Lung microvascular endothelial cell (primary cell): ENCODE measurements at places on chromosomes 11 and 22. TPM values are rescaled to one million over a fixed set of nuclear protein-coding genes. Genes with fewer than 3 reads are reported as not detected.
A peak's percentile ranks its signal among the peaks of the same experiment; 100 is the strongest.

GRCh38 chr22:22882033-22882717 is 5.4 kb upstream of the IGLL5 start:
- DNase-seq = no peak

GRCh38 chr11:65593518-65594414 is 1.8 kb downstream of the KCNK7 start:
- peak; percentile 57 for DNase-seq

- DNase-seq = no peak
Observed at GRCh38 chr11:127023991-127024390, 23.4 kb upstream of the KIRREL3 start.

DNA sequence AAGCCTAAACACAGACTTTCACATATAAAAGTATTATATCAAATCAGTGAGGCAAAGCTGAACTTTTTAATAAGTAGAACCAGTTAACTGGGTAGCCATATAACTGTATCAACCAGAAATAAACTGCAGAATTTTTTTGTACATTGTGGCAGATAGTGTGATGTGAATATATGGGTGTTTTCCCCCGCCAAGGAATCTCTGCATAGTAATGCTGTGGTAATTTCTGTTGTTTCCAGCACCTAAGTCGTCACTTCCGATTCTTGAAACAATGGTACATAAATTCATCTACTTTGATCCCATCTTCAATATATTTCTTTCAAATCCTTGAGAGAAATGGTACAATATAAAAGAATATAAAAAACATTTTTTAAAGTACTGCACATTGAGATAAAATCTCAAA is 39.6 kb downstream of the NARS2 start:
- DNase-seq = no peak

DEFB131B gene
- total RNA-seq = not detected in 2 replicates
